Urinary bladder (tissue), 4 donors: ENCODE measurements at places on chromosomes 5 and 9.

DNA sequence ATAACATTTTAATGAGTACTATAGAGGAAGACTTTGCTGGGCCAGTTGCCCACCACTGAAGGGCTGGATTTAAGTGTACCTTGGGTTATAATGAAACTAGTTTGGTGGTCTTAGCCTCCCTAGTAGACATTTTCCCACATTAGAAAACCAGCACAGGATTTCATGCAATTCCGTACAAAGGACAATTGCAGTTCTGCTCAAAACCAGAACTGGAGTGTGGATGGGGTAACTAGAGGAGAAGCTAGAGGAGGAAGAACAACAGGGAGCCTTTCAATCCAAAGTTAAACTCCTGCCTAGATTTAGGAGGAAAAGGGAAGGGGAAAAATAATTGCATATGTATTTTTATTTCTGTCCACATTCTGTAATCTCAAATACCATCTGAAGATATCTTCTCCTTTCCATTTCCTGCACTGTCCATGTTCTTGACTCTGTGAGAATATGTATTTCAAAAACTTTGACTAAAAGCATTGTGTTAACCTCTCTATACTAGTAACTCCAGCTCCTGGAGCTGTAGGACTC lies 97.5 kb upstream of the SSBP2 start:
- no peak for DNase-seq

- DNase-seq = no peak
Observed at GRCh38 chr9:72902268-72902667, 50.6 kb downstream of the ALDH1A1 start.

DNA sequence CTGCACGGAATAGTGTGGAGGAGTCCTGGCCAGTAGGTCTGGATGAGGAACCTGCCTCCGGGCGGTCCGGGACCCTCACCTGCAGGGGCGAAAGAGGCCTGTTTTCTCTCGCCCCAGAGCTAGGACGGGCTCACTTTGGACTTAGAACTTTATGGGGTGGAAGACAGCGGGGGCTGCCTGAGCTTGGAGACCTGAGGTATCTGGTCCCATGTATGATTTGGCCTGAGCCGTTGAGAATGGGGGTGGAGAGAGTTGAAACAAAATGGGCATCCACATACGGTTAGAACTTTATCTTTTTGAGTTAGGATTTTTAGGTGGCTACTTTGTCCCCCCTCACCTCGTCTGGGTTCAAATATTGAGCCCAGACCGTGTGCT lies 681 bp upstream of the ETF1 start:
- no peak for DNase-seq

DNA sequence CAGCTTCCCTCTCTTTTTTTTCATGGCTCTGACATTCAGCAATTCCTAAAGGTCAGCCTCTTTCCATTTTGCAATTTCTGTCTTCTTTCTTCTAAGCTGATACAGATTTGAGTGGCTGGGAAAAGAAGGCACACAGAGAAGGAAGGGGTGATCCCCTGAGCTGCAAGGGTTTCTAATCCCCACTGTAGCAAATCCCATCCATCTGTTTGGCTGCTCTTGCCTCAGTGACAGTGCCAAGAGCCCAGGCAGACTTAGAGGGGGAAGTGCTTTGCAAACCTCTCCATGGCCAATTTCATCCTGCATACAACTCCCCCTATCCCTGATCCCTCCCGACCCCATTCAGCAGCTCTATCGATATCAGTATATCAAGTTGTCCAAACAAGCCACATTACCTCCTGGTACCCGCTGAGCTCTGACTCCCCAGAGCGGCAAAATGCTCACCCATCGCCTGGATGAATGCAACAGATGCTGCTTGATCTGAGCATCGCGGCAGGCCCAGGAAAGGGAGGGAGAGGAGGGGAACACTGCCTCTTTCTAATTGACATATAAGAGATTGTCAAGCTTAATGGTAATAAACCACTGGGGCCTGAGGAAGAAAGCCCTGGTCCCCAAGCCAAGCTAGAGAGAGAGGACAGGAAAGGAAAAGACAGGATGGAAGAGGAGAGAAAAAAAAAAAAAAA lies 268.9 kb downstream of the ASTN2 start:
- no peak for DNase-seq

DNA sequence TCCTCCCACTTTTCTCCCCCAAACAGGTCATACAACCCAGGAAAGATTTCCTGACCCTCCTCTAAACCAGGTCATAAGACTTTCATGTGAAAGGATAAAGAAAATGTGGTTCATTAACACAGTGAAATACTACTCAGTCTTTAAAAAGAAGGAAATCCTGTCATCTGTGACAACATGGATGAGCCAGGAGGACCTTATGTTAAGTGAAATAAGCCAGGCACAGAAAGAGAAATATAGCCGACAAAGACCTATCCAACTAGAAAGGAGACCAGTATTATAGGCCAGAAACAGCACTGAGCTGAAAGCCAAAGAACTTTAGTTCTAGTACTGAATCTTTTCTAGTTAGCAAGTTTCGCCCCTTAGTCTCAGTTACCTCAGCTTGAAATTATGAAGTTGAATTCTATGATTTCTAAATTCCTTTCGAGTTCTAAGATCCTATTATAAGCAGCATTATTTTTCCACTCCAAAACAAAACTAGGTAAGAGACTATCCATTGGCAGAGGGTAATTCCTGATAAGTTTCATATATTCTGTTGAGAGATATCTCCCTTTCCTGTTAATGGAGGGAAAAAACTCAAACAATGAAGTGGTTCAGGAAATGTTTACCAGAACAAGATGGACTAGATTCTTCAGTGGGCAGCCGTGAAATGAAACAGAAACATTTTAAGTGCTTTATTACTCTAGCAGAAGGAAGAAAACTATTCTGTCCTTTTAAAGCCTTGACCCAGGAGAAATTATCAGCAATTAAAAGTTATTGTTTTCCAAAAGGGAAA lies 42.5 kb downstream of the GNA14 start:
- no peak for DNase-seq

DNA sequence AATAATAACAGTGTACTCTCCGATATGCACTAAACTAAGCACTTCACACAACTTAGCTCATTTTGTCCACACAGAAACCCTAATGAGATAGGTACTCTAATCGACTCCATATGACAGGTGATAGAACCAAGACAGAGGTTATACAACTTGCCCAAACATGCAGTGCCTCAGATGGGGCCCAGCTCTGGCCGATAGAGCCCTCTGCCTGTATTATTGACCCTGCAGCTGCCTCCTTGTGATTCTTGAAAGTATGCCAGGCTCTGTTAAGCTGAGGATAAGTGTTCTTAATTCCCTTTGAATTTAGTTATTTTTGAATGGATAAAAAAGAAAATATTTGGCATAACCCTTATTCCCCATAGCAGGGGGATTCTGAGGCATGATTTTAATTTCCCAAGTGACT lies 78.5 kb downstream of the HMHB1 start:
- no peak for DNase-seq

DNA sequence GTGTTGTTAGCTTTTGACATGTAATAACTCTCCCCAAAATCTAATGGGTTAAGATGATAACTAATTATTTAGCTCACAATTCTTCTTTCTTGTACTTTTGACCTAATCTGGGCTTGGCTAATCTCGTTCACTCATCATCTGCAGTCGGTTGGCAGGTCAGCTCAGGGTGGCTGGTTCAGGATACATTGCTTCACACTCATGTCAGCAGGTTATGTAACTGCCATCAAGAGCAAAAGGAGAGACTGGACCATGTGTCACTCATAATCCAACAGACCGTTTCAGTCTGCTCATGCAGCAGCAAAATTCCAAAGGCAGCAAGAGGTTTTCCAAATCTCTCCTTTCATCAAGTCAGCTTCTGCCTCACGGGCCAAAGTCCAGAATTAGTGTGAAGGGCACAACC lies 998.4 kb upstream of the CTNND2 start:
- DNase-seq = no peak

DNA sequence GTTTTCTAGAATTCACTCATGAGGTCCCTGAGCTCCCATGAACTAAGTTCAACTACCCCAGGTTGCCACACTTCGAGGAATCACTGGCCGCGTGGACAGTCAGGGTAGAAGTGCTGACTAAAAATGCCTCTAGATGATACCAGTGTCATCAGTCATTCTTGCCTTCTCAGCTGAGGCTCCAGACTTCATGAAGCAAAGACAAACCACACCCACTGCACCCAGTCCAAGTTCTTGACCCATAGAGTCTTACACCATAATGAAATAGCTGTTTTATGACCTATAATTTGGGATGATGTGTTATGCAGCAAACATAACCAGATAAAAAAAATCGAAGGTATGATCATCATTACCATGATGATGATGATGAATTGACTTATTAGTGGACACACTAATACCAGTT lies 632.9 kb upstream of the TLE4 start:
- no peak for DNase-seq

DNA sequence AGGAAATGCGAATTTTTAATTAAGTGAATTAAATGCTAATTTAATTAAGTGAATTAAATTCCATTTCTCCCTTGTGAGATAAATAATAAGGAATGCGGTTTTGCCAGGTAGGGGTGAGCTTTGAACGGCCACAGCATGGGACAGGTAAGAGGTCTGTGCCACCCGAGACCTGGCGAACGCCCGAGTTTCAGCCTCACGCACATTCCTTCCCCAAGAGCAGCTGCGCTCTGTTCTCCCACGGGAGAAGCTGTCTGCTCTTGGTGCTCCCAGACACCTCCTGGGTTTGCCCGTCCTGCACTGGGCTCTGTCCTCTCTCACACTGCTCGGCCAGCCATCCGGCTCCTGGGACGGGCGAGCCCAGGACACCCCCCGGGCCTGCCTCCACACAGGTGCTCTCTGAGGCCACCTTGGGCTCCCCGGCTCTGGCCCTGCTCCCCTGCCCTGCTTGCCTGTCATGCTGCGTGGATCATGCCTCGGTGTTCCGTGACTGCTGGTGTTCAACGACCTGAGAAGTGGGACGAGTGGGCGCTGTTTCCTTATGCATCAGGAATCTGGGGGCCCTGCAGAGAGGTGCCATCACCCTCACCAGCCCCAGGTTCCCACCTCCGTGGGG lies 13.7 kb upstream of the CAMSAP1 start:
- DNase-seq = no peak

GRCh38 chr9:80493258-80493657 lies 921.5 kb downstream of the TLE4 start:
- no peak for DNase-seq

DNA sequence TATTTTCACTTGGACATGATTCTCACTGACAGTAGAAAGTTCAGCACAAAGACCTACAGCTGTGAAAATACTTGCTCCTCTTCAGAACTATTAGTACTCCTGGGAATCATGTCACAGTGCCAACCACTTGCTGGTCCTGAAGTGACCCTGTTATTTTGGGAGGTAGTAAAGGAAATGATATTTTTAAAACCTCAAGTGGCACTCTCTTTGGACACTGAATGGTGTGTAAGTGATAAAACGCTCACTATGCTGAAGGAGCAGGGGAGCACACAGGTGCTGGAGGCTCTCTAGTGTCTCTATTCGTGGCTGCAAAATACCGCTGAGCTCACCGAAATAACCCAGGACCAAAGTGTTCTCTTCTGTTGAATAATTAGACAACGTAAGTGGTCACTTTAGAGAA lies 76.9 kb upstream of the SPATA31D4 start:
- no peak for DNase-seq

GRCh38 chr5:174825587-174825986 lies 101.2 kb downstream of the MSX2 start:
- no peak for DNase-seq

GRCh38 chr5:88665750-88666215 lies 217.2 kb downstream of the MEF2C start:
- DNase-seq = no peak

- DNase-seq = no peak
Observed at GRCh38 chr9:24832307-24832706, 286.6 kb upstream of the IZUMO3 start.

GRCh38 chr5:121726991-121727390 lies 124.7 kb upstream of the FTMT start:
- DNase-seq = no peak

- no peak for DNase-seq
Observed at GRCh38 chr5:90506221-90506620, 23.2 kb downstream of the LYSMD3 start.

DNA sequence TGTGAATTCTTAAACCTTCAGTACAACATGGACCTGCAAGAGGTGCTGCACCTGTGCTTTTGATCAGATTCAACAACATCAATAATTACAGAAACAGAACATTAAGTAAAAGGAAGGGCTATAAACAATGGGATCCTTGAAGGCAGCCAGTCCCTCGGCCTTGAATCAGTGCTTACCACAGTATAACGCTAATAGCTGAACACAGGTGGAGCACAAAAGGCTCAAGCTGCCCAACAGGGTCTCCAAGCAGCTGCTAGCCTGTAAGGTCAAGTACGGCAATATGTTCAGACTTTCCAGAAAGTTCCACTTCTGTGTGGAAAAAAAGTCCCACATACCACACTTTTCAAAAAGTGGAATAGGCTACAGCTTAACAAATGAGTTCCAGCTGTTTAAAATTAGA lies 61.9 kb upstream of the ITGA1 start:
- no peak for DNase-seq

DNA sequence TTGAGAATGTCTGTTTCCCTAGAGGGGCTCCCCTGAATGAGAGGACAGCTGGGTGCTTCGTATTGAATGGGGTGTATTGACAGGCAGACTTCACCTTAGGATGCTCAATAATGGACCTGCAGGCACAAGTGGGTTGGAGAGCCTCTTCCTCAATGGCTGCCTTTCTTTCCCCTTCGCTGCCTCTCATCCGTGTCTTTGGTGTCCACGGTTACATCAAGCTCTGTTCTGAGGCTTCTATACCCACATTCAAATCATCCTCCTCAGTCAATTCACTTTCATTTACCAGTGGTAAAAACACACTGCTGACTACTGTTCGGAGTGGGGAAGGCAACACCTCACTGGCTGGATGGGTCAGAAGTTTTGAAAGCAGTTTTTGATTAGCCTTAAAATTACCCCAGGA lies 20.6 kb downstream of the LIX1 start:
- no peak for DNase-seq

DNA sequence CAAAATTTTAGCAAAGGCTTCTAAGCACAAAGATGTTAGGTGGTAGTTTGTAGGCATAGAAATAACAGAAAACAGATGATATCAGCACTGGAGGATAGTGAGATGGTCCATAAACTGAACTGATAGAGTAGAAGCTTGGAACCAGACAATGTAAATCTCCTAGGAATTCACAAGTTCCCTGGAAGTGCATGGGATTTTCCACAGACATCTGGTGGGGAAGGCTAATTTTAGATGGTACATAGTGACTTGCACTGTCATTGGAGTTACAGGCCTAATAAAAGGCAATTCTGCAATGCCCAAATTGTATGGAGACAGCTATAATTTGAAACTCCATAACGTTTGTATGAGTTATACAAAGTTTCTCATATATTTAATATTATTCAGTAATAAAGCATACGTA lies 653.0 kb upstream of the MEF2C start:
- no peak for DNase-seq
